ENCODE measurements at places on chromosomes 2 and 18. TPM values are rescaled to one million over a fixed set of nuclear protein-coding genes. Genes with fewer than 3 reads are reported as not detected.

The TMEM169 gene
- total RNA-seq = 0.69 TPM

The SERPINB12 gene
- total RNA-seq = 64.6 TPM

GRCh38 chr18:71529703-71530303 lies 1014.3 kb downstream of the CBLN2 start:
- DNase-seq = no peak

- DNase-seq = no peak
These were observed 138.7 kb upstream of the PID1 start for GRCh38 chr2:229409751-229410181.

- no peak for DNase-seq
These were observed 62.3 kb downstream of the VWA3B start for GRCh38 chr2:98149333-98149697.

- no peak for DNase-seq
These were observed 153.0 kb downstream of the KLHL29 start for GRCh38 chr2:23537991-23538390.

DNA sequence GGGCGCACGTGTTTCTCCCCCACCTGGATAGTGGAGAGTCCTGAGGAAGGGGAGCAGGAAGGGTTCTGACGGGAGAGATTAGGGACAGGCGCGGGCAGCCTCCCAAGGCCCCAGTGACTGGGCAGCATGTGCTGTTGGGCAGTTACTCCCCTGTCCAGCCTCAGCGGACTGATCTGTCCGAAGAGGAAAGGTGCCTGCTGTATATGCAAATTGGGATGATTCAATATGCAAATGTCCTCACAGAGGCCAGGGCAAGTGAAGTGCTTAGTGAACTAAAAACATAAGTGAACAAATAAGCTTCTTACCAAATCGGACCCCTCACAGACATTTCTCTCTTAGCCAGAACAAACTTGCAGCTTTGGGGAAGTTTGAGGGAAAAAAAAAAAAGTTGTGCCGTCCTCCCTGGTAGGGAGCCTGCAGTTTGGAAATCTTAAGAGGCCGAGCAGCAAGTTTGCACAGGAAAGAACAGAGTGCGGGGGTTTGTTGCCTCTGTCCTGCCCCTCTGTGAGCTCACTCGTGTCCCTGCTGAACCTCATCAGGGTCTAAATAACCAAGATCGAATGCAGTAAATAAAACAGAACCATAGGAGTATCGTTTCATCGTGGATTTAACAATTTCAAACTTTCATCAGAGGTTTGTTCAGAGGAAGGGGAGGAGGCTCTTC lies 141.4 kb downstream of the KCTD1 start:
- DNase-seq = no peak

DNA sequence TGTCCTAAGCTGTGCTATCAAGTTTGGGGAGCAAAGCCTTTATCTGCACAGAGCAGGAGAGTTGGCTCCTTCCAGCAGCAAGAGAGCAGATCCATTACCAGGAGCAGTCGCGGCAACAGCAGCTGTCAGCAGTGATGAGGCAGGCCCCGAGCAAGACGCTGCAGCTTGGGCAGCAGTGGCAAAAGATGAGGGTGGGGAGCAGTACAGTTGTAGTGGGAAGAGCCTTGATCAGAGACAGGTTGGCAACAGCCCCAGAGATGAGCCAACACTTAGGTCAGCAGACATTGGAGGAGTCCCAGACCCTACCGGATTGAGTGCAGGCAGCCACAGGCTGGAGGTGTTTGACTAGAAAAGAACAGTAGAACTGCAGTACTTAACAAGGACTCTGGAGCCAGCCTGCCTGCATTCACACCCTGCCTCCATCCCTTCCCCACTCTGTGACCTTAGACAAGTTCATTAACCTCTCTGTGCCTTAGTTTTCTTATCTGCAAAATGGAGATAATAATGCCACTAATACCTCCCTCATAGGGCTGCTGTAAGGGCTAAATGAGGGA lies 117.1 kb upstream of the SERTAD2 start:
- no peak for DNase-seq
